NCI-H2107 (cell line): ENCODE measurements at places on chromosomes 6 and 20.

DNA sequence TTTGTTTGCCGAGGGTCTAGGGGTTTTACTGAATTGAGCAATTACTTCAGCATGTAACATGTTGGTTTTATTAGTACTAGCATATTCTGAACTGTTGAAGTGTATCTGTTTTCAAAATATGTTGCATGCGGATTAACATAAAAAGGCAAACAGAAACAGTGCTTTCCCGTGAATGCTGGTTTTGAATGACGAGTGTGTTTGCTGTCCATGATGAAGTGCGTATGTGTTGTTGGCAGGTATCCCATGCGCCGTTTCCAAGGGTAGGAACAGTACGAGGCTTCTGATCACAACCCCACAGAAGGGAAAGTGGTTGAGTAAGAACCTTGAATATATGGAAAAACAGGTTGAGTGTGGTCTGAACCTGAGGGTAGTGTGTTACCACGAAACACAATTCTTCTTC, 232.9 kb downstream of the SAMD5 start:
- DNase-seq, result no peak

GRCh38 chr6:5736016-5736738, 270.5 kb downstream of the NRN1 start:
- no peak for DNase-seq

GRCh38 chr6:168371185-168371584, 51.6 kb upstream of the DACT2 start:
- no peak for DNase-seq

GRCh38 chr6:76764057-76764456, 691.6 kb upstream of the IMPG1 start:
- no peak for DNase-seq

DNA sequence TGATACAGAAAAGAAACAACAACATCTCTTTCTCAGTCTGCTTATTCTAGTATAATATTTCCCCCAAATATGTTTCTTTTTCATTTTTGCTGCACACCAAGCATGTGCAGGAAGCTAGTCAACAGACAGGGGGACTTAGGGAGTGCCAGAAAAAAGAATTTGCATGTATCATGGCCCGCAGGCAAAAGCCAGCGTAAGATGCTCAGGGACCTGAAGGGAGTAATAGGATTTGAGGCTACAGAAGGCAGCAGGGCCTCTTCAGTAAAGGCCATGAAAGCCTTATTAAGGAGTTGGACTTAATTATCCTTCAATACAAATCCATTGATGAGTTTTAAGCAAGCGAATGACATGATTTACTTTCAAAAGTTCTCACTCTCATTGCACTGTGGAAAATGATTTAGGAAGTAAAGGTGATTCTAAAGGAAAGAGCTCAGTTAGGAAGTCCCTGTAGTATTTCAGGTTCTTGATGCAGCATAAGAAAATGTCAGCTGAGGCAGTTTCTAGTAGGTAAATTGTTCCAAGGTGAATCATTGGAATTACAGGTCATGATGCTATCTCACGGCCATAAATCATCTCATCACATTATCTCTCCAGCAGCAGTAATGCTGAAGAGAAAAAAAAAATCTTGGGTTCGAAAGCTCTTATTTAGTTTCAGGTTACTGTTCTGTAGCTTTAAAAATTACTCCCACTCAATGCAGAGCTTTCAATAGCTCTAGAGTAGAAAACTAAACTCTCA, 94.8 kb downstream of the PTCHD4 start:
- no peak for DNase-seq

DNA sequence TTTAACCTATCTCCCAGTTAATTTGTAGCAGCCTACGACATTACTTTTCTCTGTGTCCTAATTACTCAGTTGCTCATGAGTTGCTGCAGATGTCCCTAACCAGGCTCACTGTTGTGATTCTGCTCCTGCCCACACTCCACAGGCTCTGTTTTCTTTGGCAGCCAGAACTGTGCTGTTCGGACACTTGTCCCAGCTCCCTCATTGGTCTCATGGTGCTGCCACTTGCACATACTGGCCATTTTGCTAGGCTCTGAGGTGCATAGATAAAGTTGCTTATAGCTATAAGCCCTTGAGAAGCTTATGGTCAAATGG, 55.0 kb downstream of the NOX3 start:
- no peak for DNase-seq

GRCh38 chr20:51131811-51132210, 108.9 kb upstream of the KCNG1 start:
- no peak for DNase-seq

GRCh38 chr6:119848696-119849095, 499.1 kb upstream of the MAN1A1 start:
- no peak for DNase-seq

- DNase-seq, result no peak
Measured at GRCh38 chr6:83044091-83044768, 21.4 kb downstream of the UBE3D start.

GRCh38 chr20:48284837-48285236, 499.6 kb upstream of the SULF2 start:
- DNase-seq, result no peak

GRCh38 chr20:64065062-64065973, 2.3 kb downstream of the TCEA2 start:
- no peak for DNase-seq

GRCh38 chr6:169233832-169234231, 19.8 kb downstream of the THBS2 start:
- DNase-seq, result no peak

- DNase-seq, result no peak
Measured at GRCh38 chr20:3164043-3164762, 4.5 kb upstream of the FASTKD5 start.

GRCh38 chr6:168827586-168827871, 386.5 kb downstream of the SMOC2 start:
- DNase-seq, result no peak

DNA sequence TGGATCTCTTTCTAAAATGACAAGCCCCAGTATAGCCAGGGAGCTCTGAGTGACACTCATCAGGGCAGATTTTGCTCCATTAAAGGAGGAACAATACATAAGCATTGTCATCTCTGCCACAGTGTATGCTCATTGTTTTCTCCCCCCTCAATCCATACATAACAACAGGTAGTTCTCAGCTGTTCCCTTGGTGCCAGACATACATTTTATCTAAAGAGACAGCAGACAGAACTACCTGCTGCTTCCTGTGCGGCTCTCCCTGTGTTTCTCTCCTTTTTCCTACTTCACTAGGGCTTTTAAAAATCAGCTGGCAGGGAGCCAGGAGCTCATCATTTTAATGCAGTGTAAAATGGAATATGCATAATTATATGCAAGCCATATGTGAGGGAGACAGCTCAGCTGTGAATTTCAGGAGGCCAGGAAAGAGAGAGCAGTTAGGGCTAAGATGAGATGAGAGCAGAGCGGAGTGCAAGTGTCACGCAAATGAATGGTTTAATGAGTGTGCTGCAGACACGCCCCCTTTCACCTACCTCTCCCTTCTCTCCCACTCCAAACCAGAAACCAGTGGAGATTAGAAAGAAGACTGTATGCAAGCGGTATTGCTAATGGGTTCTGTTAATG, 96.0 kb downstream of the SOBP start:
- no peak for DNase-seq

- DNase-seq, result no peak
Measured at GRCh38 chr6:118580585-118581419, 32.7 kb downstream of the PLN start.

- no peak for DNase-seq
Measured at GRCh38 chr20:57658447-57658832, 38.2 kb upstream of the ZBP1 start.

GRCh38 chr20:48186447-48186846, 401.2 kb upstream of the SULF2 start:
- no peak for DNase-seq

GRCh38 chr6:157760589-157761330, 62.3 kb upstream of the SNX9 start:
- no peak for DNase-seq

GRCh38 chr6:36925809-36926208, 28.7 kb upstream of the PI16 start:
- no peak for DNase-seq

DNA sequence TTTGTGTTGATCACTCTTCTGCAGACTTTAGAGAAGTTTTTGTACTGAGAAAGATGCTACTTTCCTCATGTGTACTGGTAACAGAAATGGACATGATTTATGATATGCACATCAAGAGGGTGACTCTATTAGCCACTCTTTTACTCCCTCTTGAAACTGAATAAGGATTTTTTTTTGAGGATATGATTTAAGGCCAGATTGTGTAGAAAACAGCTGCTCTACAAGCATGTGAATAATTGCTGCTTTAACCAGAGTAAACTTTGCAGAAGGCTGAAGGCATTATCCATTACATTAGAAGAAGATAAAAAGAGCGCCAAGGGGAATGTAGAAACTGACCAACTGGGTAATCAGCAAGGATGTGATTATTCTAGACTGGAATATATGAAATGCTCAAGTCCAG, 276.2 kb upstream of the MAP3K7 start:
- DNase-seq, result no peak

DNA sequence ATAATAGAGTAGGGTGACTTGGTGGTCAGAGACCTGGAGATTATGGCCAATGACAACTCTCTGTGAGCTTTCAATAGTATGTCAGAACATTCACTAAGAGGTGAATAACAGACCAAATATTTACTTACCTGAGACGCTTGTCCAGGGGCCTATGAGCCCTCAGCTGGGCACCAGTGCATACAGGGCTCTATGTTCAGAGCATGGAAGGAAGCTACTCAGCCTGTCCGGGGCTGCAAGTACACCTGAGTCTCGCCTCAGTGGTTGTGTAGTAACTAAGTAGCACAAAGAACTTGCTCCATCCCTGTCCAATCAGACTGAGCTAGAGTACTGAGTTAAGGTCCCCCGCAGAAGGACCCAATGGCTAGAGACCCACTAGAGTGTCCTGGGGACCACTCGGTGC, 11.6 kb upstream of the SCGN start:
- DNase-seq, result no peak

- DNase-seq, result no peak
Measured at GRCh38 chr20:48957053-48957481, 35.6 kb downstream of the ARFGEF2 start.

DNA sequence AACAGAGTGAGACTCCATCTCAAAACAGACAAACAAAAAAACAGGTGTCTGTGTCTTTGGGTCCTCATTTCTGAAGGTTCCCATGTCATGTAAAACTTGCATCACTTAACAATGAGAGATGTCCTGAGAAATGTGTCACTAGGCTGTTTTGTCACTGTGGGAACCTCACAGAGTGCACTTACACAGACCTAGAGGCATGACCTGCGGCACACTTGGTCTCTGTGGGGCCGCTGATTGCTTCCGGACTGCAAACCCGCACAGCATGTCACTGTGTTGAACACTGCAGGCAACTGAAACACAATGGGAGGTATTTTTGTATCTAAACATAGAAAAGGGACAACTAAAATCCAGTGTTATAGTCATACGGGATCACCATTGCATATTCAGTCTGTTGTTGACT, 42.3 kb upstream of the TMEM181 start:
- DNase-seq, result no peak

- DNase-seq, result no peak
Measured at GRCh38 chr6:105941621-105942412, 144.3 kb upstream of the PRDM1 start.
